NCI-H2227 treated with DMSO at 0.1 percent for 48 hours (cell line): ENCODE measurements at places on chromosomes 13 and 19.

DNA sequence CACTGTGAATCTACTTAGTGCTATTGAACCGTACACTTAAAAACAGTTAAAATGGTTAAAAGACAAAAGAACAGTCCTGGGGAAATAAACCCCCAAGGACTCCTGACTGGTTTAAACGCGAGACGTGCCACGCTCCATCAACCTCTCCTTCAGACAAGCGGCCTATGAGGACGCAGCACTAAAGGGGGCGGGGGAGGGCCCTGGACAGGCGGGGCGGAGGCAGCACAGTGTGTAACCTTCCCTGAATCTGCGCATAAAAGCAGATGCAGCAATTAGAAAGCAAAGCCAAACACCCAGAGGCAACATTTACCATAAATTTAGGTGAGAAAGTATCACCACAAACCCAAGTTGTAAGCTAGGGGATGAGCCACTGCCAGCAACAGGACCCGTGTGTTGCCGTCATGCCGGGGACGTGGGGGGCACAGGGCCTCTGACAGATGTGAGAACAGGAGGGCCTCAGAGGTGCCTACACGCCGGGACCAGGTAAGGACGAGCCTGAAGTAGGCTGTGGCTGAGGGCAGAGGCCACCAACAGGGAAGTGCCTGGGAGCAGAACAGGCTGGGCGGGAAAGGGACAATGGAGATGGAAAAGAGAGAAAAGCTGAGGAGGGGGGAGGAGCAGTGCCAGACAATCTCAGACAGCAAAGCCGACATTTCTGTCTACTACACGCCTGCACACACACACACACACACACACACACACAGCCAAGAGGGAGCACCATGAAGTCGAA is 15.3 kb upstream of the ADPRHL1 start:
- DNase-seq = peak; percentile 51

DNA sequence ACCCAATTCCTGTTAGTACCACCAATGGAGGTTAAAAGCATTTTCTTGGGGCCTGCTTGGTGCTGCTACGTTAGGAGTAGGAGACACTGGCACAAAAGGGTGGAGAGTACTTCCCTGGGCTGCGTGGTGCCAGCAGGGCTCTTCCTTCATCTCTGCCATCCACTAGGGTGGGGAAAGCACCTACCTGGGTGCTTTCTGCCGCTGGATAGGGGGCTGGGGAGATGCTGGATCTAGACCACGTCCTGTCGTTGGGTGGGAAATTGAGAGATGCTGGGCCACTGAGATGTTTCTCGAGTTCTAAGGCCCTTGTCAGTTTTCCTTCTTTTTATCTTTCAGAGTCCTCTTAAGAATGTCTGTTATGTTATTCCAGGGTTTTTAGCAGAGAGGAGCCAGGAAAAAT is 6.7 kb upstream of the FCGBP start:
- no peak for DNase-seq

GRCh38 chr13:75390229-75390628 is 91.7 kb downstream of the TBC1D4 start:
- no peak for DNase-seq

- DNase-seq = no peak
Measured at GRCh38 chr19:8503510-8503909, 1.1 kb upstream of the PRAM1 start.

GRCh38 chr13:94658926-94659597 is 53.3 kb downstream of the SOX21 start:
- no peak for DNase-seq

GRCh38 chr19:53008061-53008778 is 5.5 kb upstream of the ERVV-1 start:
- DNase-seq = no peak

GRCh38 chr19:35205733-35206323 is 22.7 kb downstream of the FAM187B start:
- DNase-seq = no peak

DNA sequence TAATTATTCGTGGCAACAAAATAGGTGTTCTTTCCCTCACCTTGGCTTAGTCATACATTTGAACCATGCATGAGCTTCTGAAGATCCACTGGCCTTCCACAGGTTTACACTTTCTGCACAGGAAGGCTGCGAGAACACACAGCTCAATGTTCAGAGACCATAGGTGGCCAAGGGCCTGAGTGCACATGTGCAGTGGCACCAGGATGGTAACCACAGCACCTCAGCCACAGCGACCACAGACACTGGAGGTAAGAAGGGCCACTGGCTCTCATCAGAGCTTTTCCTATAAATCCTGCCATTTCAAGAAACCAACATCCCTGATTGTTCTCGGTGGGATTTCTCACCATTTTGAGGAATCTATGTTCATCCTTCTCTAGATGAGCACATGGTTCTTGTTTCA is 1.6 kb downstream of the DCLK1 start:
- DNase-seq = no peak

DNA sequence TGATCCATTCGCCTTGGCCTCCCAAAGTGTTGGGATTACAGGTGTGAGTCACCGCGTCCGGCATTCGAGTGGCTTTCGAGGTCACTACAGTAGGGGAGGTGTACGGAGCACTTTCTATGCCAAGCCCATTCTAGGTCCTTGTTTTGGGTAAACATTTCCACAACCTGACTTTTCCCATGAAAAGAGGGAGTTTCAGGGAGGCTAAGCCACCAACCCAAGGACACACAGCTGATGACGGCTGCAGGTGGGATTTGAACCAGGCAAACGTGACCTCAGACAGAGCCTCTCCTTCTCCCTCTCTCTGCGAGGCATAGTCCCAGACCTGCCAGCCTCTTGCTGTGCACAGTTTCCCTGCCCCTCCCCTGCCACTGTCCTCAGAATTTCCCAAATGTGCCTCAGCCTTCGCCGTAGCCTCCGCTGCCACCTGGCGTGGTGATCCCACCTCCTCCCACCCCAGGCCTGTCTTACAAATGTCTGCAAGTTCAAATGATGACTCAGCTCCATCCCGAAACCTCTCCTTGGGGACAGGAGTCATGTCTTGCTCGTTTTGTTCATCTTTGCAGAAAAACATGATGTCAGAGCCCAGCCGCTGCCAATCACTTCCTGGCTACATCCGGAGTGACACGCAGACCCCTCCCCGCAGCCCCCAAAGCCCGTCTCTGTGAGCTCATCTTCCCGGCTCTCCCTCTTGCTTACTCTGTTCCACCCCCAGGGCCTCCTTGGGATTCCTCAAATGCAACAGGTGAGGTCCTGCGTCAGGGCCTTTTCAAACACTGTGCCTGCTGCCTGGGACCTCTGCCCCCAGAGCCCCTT is 6.6 kb upstream of the GADD45B start:
- DNase-seq = no peak

GRCh38 chr13:82202398-82202797 is 1679.9 kb downstream of the SLITRK1 start:
- DNase-seq = no peak

GRCh38 chr13:48096670-48097069 is 1.8 kb upstream of the MED4 start:
- DNase-seq = no peak

- no peak for DNase-seq
Measured at GRCh38 chr19:33320636-33321035, 18.3 kb upstream of the CEBPA start.
